ENCODE measurements at places on chromosomes 16 and 17.

GRCh38 chr16:65083164-65083857 lies 38.6 kb downstream of the CDH11 start:
- DNase-seq, result no peak

DNA sequence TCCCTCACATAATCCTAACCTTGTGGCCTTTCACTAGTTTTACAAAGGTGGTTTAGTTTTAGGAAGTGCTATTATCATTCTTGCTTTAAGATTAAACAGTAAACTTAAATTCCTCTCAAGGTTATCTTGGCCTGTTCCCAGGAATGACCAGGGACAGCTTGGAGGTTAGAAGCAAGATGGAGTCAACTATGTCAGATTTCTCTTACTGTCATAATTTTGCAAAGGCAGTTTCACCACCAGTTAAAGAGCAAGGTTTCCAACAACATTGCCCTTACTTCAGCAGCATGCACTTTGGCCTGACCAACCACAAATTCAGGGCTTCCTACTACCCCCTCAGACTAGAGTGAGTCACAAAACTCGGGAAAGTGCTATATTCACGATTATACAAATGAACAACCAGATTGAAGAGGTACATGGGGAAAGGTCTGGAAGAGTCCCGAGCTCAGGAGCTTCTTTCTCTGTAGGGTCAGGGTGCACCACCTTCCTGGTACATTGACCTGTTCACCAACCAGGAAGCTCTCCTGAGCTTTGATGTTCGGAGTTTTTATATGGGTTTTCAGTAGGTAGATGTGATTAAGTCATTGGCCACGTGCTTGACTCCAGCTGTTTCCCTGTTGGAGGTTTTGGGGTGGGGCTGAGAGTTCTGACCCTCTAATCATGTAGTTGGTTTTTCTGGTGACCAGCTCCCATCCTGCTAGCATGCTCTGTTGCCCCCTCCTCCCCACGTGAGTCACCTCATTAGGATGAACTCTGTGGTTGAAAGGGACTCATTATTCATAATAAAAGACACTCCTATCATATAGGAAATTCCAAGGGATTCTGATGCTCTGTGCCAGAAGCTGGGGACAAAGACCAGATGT lies 19.4 kb downstream of the RHOT1 start:
- DNase-seq, result peak; percentile 30

- no peak for DNase-seq
Observed at GRCh38 chr17:305090-305976, 47.3 kb downstream of the RPH3AL start.

GRCh38 chr17:29567304-29567553 lies 392 bp upstream of the ABHD15 start:
- DNase-seq, result no peak

- no peak for DNase-seq
Observed at GRCh38 chr16:53805752-53806151, 101.8 kb downstream of the FTO start.

- no peak for DNase-seq
Observed at GRCh38 chr17:68391561-68392268, 65.6 kb downstream of the WIPI1 start.

DNA sequence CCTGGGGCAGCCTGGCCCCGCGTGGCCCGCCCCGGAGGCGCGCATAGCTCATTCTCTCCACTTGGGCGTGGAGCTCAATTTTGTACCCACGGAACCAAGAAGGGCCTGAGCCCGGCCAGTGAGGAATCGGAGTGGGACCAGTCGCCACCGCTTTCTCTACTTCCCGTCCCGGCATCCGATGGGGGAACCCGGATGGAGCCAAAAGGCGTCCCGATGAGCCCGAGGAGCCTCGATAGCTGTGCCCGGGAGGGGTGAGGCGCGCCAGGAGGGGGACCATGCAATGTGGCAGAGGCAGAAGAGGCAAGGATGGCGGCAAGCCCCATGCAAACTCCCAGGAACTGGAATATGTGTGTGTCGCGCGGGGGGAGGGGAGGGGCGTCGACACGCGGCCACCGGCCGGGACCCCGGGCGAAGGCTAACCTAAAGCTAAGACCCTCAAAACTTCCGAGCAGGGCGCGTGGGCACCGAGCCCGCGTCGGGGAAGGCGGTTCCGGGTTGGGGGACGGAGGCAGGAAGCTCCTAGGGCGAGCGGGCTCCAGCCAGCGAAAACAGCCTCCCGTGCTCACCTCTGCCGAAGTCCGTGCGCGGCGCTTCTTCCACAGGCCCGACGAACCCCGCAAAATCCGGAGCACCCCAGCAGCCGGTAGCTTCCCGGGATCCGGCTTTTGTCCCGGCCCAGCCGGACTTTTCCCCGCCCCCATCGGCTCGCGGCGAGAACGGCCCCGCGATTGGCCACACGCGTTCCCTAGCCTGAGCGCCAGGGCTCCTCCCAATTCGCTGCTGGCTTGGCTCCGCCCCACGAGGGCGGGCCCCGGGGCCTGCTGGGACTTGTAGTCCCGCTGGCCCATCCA lies at the start of gene ACLY:
Gene ACLY, minus strand, starts transcription at position 638 of the 851 bp plus-strand sequence. CDS start 5,078 bp downstream, outside the sequence.
- DNase-seq, result peak; percentile 90

All from amniotic stem cell (primary cell).